WTC11 (cell line): ENCODE measurements at places on chromosomes 3 and 15.

DNA sequence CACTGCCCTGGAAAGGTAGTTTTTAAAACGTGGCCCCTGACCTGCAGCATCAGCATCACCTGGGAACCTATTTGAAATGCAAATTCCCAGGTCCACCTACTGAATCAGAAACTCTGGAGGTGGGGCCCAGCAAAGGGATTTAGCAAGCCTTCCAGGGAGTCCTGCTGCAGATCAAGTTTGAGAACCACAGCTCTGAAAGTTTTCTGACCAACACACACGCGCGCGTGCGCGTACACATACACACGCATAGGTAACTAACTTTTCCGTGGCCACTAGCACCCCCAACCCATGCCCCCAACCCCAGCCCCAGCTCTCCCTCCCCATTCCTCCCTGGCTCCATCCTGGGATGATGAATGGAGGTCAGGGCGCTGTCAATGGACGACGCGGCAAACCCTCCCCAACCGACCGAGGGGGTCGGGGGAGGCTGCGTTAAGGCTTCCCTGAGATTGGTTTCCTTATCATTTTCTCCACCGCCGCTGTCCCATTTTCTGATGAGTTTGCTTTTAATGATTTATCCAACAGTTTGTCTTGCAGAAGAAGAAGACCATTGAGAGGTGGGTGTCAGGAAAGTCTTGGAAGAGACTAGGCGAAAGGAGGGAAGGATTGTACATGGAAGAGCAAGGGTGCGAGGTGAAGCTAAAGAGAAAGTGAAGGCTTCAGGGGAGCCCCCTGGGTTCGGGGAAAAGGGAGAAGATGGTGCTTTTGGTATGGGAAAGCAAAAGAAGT lies 590 bp upstream of the BOC start:
- DNase-seq, result peak; percentile 42

DNA sequence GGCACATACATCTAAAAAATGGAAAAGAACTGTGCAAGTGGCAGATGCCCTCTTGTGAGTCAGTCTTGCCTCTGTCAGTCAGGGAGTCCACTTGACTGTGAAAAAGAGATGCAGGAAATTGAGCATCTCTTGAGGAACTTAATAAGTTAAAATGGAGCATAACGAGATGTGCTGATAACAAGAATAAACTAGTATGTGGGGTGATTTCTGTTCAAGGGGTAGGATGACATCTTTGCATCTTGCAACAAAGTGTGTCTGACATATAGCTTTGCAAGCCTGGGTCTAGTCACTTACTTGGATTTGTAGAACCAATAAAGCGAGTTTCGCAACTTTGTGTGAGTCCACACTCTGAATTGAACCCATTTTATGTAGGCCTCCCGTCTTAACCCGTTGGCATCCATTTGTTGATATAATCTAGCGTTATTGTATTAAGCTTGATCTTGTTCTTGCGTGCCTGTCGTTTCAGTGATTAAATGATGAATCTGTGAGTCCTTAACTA lies 2.2 kb downstream of the USP3 start:
- DNase-seq, result no peak

DNA sequence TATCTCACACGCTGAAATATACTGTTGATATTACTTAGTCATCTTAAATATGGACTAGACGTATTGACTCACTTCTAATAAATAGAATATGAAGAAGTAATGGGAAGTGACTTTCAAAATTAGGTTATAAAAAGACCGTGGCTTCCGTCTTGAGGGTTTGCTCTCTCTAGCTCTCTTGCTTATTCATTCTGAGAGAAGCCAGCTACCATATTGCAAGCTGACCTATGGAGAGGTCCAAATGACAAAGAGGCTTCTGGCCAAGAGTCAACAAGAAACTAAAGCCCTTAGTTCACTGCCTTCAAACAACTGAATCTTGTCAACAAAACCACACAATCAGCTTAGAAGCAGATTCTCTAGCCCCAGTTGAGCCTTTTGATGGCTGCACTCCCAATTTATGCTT lies 46.1 kb downstream of the SLC9C1 start:
- DNase-seq, result no peak

- DNase-seq, result no peak
Observed at GRCh38 chr15:90400005-90400758, 12.1 kb downstream of the IQGAP1 start.

DNA sequence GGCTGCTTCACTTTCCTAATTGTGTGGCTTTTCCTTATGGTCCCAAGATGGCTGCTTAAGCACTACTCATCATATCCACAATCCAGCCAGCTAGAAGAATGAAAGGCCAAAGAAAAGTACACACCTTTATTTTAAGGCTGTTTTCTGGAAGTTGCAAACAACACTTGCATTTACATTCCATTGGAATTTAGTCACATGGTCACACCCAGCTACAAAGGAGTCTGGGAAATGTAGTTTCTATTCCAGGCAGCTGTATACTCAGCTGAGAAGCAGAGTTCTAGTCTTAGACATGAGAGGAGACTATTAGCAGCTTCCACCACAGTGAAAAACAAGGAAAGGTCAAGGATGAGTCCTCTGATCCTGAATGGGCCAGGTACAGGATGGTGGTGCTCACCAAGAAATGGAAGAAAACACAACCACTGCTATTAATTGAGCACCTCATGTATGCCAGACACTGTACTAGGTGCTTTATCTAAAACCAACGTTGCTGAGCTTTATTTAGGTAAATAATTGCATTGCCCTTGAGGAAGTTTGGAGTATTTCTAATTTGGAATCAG lies 28.0 kb upstream of the ATG7 start:
- DNase-seq, result no peak

- DNase-seq, result no peak
Observed at GRCh38 chr3:20235796-20236195, 49.8 kb upstream of the SGO1 start.
